ENCODE measurements at places on chromosomes 5 and 9. TPM values are rescaled to one million over a fixed set of nuclear protein-coding genes. Genes with fewer than 3 reads are reported as not detected.
A peak's percentile ranks its signal among the peaks of the same experiment; 100 is the strongest.

DNA sequence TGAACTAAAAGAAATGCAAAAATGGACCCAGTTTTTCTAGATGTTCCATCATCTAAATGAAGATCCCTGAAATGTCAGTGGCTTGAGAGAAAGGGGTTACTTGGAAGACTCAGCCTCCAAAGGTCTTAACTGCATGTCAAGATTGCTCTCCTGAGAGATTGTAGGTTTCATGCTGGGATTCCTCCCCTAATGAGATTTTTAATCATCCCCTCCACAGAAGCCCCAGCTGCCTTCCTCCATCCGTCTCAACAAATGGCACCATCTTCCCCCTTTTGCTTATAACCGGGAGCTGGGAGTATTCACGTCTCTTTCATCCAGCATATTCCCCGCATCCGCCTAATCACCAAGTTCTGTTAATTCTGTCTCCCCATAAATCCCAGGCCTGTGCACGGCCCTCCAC, 104.5 kb downstream of the NSG2 start:
- no peak for DNase-seq

GRCh38 chr5:179158556-179158955, 98.4 kb downstream of the ZNF354C start:
- DNase-seq: no peak

GRCh38 chr5:88664645-88665044, 218.3 kb downstream of the MEF2C start:
- no peak for DNase-seq

GRCh38 chr9:68974901-68975300, 39.0 kb downstream of the PRKACG start:
- no peak for DNase-seq

- DNase-seq: no peak
Measured at GRCh38 chr5:166746506-166746905, 1544.9 kb upstream of the WWC1 start.

DNA sequence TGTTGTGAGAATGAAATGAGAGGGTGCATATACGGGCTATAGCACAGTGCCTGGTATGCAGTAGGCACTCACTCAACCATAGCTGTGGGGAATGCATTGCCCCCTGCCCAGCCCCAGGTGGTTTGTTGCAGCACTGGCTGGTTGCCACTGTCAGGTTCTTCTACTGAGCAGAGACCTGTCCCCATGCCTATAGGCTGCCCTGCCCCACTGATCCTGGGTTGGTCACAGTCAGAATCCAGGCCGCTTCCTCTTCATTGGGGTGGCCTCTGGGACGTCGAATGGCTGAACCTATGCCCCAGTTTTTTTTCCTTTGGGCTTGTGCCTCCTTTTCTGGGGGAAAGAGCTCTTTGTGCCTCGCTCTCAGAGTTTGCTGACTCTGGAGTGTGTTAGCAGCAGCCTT, 74.6 kb downstream of the RGS3 start:
- DNase-seq: no peak

GRCh38 chr9:128391956-128392301, 20.8 kb downstream of the URM1 start:
- DNase-seq: no peak

GRCh38 chr9:125764198-125764597, 17.0 kb downstream of the PBX3 start:
- DNase-seq: no peak

- DNase-seq: no peak
Measured at GRCh38 chr9:72839085-72839484, 113.8 kb downstream of the ALDH1A1 start.

DNA sequence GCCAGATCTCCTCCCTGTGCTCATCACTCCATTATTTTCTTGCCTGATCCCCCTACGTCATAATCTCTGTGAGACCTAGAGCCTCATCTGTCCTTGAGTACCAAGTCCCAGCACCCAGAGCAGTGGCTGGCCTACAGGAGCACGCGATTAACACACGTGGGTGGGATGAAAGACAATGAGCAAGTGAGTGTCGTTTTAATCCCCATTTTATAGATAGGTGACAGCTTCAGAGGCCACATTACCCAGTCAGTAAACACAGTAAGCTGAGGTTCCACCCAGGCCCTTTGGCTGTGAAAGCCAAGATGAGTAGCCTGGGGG, 17.3 kb downstream of the TRUB2 start:
- DNase-seq: no peak

GRCh38 chr9:14517154-14517906, 175.9 kb downstream of the ZDHHC21 start:
- DNase-seq: no peak

DNA sequence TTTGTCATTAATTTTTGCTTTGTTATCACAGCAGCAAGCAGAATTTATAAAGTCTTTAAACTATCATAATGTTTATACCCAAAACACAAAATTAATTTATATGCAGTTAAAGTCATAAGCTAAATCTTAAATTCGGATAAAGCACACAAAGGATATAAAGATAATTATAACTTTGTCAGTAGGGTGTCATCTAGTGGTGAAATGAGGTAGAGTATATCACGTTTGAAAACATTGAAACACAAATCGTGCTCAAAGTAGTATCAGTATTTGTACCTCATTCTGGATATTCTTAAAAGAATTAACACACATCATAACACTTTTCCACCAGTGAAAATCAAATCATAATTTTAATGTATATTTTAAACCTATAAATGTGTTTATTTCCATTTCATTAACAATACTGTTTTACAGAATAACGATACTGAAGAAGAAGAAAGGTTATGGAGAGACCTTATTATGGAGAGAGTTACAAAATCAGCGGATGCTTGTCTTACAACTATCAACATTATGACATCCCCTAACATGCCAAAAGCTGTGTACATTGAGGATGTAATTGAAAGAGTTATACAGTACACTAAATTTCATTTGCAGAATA, 129.5 kb downstream of the NIPBL start:
- DNase-seq: no peak

- DNase-seq: no peak
Measured at GRCh38 chr5:23389291-23390101, 117.9 kb upstream of the PRDM9 start.

GRCh38 chr9:137320555-137321384, 18.7 kb upstream of the NRARP start:
- DNase-seq: no peak

- DNase-seq: peak; percentile 33
Measured at GRCh38 chr9:121073038-121073437, 1.7 kb upstream of the CNTRL start.

GRCh38 chr5:51386916-51387883, 4.0 kb downstream of the ISL1 start:
- DNase-seq: no peak

DNA sequence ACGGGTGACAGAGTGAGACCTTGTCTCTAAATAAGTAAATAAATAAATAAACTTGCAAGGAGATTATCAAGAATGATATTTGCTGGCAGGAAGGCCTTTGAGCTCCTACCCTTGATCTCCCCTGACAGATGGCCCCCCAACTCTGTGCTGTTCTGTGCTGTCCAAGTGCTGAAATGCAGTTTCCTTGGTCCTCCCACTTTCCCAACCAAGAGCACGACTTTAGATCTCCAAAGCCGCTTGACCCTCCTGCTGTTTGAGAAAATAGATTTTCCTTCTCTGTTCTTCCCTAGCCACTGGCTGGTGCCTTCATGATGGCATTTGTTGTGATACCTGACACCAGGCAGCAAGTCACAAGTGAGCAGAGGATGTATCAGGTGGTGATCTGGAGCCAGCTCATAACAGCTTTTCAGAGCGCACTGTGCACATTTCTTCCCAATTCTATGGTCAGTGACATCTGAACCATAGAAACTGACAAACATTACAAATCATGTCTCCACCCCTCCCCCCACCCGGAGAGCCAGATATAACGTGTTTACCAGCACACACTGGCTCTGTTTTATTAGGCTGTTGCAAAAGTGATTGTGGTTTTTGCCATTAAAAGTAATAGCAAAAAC, 80.0 kb upstream of the PUM3 start:
- no peak for DNase-seq

DNA sequence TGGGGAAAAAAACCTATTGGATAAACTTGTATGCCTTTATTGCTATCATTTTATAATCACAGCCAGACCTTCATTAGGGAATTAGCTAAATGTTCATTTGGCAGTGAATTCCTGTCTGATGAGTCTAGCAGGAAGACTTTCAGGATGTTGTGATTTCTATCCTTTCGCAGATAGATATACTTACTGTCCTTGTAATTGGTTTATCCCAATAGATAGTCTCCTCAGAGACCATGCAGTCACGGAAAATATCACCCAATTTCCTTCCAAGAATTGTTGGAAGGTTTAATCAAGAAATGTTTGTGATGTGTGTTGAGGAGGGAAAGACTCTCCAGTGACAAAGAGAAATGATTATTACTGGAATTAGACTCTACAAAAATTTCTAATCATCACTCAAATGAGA, 1937.9 kb upstream of the WWC1 start:
- DNase-seq: no peak

DNA sequence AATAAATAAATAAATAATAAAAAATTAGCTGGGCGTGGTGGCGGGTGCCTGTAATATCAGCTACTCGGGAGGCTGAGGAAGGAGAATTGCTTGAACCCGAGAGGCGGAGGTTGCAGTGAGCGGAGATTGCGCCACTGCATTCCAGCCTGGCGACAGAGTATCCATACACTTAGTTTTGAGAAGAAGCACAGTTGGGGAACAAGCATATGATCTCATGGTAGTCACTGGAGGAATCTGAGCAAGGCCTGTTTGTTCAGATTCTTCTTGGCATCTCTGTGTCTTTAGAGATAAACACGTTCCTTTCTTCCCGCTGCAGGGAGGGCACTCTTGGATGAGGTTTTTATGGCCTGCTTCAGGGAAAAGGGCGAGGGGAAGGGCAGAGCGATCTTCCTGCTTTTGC, 15.6 kb upstream of the DENND1A start:
- no peak for DNase-seq

The CDKN2A gene
- not detected for total RNA-seq

The CARTPT gene
- total RNA-seq: not detected

The TAF1L gene
- not detected for total RNA-seq

The GPR150 gene
- total RNA-seq: 0.54 TPM

The FAM200C gene
- 3.0 TPM for total RNA-seq

The SPOCK1 gene
- 15.6 TPM for total RNA-seq

The C6 gene
- total RNA-seq: 0.13 TPM

The MATR3 gene
- total RNA-seq: 194 TPM

The BTNL3 gene
- not detected for total RNA-seq

The ARHGEF37 gene
- total RNA-seq: 3.2 TPM

The MRPS30 gene
- 47.2 TPM for total RNA-seq

The TAF11L10 gene
- total RNA-seq: not detected

The SMIM33 gene
- total RNA-seq: not detected

The STK32A gene
- not detected for total RNA-seq

The SHISAL2B gene
- total RNA-seq: not detected

The PKD2L2 gene
- total RNA-seq: not detected

The CIZ1 gene
- total RNA-seq: 111 TPM
